ENCODE measurements at places on chromosomes 6 and 20.

DNA sequence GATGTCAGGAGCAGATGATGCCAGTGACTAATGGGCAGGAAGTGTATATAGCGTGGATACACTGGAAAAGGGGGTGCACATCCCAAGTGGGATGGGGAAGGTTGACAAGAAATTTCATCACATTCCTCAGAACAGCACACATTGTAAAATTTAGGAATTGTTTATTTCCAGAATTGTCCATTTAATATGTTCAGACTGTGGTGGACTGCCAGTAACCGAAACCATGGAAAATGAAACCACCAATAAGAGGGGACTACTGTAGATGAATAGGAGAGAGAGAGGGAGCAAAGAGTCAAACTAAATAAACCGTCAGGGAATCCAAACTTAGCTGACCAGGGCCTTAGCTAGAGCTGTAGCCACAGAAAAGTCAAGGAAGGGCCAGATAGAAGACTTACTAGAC lies 164.4 kb upstream of the PRDM1 start:
- no peak for DNase-seq

DNA sequence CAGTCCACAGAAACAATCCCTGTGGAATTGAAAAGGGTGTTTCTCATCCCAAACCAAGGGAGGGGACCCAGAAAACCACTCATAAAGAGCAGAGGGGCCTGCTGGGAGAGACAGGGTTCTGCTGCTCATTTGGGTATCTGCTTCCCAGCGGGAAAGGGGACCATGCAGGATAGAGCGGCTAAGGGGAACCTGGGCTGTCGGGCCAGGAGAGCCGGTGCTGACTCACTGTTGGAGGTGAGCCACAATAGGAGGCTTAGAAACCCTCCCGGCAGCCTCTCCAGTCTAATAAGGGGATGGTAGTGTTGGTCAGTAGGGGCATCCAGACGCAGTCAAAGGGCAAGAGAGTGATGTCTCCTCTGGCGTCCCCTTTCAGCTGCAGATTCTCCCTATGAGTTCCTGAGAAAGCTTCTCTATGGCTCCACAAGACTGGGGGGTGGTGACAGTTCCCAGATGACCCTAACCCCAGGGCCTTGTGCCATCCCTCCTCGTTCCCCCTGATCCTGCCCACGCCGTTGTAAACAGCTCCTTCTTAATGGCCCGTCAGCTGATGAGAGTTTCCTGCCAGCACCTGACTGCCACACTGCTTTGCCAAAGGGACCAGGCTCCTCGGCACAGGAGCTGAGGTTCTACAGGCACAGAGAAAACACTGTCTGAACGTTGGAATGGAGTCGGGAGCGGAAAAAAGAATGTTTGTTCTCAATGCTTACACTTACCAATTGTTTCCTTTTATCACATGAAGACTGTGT lies 646.1 kb upstream of the DEFB115 start:
- DNase-seq = no peak

GRCh38 chr6:119285908-119286625 lies 63.5 kb downstream of the MAN1A1 start:
- no peak for DNase-seq

- DNase-seq = no peak
Observed at GRCh38 chr6:2839195-2839981, 2.3 kb downstream of the SERPINB1 start.

DNA sequence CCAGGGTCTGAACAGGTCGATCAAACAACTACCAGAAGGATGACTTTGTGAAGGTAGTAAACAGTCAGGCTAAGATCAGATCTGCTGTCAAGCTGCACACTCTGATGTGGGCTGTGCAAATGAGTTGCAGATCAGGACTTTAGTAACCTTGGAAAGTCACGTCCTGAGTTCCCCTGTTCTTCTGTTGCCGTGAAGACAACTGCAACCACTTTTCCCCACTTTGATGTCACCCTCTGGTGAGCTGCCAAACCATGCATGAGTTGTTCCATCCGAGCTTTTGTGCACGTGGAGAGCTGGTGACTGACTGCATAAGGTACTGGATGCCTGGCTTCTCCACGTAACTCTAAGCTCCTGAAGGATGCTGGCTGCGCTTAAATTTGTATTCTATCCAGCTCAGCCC lies 111.0 kb downstream of the CD83 start:
- peak; percentile 37 for DNase-seq

DNA sequence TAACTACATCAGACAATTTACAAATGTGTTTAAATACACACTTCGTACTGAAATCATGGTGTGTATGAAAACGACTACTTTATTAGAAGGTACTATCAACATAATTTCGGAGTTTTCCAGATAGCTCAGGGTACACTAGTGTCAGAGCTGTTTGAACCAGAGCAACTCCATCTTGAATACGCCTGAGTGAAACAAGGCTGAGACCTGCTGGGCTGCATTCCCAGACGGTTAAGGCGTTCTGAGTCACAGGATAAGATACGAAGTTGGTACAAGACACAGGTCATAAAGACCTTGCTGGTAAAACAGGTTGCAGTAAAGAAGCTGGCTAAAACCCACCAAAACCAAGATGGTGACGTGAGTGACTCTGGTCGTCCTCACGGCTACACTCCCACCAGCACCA lies 167.6 kb downstream of the THBS2 start:
- DNase-seq = no peak

GRCh38 chr6:137827977-137828810 lies 38.9 kb upstream of the TNFAIP3 start:
- DNase-seq = peak; percentile 25

DNA sequence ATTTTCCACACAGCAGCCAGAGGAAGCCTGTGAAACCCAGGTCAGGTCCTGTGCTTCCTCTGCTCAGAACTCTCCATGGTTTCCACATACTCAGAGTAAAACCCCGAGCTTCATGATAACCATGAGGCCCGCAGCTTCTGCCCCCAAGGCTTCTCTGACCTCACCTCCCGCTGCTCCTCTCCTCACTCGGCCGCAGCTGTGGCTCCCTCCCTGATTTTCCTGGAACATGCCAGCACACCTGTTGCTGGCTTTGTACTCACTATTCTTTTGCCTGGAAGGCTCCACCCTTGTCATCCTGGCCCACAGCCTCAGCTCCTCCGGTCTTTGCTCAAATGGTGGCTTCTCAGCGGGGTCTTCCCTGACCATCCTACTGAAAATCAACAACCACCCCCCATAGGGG lies 341.7 kb downstream of the PREX1 start:
- no peak for DNase-seq

DNA sequence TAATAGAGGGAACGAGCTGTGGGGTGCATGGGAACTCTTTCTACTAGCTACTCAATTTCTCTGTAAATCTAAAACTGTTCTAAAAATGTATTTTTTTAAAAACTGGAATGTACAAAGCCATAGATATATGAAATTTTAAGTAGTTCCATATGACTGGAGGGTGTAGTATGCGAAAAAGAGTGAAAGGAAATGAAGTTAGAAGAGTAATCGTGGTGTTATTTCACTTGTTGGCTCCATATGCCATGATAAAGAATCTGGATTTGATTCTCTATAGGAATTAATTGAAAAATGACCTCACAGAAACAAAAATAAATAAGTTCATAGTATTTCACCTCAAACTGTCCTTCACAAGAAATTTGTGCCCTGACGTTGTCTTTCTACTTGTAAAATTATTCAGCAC lies 500.2 kb downstream of the TENT5A start:
- no peak for DNase-seq

GRCh38 chr6:170124150-170124549 lies 166.7 kb downstream of the DLL1 start:
- DNase-seq = no peak

DNA sequence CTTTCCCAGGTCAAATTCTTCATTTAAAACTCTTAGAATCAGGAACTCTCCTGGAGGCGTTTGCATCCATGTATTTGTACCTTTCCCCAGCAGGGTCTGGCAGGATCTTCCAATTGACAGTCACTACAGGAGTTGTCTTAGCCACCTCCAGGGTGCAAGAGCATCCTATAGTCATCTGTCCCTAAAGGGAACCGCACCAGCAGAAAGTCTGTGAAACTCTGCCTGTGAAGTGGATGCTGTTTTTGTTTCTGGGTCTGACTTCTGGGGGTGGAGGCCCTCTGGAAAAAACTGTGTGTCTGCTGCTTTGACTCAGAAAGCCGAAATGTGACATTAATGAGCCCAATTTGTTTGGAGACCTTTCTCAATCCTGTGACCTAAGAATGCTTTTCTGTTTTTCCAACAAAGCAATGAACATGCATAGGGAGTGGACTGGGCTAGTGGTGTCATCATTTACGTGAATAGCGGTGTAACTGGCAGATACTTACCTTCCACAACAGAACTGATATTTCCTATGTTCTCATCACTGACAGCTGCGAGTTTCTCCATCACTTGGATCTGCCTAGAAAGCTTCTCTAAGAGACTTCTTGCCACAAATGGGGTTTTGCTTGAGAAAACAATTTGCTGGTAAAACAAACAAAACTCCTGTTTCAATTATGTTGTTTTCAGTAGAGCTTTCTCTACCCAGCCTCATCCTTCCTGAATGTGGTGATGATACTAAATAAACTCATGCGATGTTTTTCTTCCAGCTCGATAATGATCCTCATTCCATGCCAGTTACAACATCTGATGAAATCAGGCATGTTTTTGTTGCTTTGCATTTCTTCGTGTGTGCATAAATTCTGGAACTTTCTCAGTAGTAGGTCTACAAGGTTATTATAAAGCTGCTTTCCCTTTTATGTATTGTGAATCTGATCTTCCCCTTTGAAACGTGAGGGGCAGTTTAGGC lies 33.3 kb upstream of the ARMH2 start:
- no peak for DNase-seq

DNA sequence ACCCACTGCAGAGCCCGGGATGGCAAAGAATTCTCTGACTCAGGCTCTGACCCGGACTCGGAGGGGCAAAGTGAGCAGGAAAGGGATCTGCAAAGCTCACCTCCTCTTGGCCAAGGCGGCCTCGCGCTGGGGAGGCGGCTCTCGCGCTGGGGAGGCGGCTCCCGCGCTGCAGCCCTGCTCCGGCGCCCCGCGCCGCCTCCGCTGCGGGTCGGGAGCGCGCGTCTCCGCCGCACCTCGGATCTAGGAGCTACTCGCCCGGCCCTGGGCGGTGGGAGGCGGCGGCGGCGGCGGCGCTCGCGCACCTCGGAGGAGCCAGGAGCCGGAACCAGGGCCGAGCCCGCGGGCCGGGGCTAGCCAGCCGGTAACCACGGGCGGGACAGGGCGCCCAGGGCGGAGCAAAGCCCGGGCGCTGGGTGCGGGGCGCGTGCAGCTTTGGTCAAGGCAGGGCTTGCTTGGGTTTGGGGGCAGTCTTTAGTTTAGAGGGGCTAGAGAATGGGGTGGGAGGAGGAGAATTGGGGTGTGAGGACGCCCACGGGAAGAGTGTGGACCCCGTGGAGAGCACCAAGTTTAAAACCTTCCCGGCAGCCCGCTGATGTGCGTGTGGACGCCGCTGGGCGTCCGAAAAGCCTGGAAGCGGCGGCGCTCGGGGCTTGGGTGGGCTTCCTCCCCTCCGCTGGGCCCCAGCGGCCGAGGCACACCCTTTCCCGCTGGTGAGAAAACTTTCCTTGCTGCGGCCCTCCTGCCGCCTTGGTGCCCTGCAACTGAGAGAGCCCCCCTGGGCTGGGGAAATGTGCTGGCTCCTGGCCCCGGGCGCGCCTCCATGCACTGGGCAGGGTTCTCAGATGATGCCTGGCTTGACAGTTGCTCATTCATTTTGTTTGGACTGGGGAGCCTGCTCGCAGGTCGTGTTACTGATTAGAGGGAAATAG lies at the start of gene MRAP2:
MRAP2 (plus strand) TSS at position 250 of the 929 bp plus-strand sequence. CDS start 21,547 bp downstream, outside the sequence.
- no peak for DNase-seq

GRCh38 chr6:118700531-118700930 lies 49.1 kb upstream of the CEP85L start:
- DNase-seq = no peak

- DNase-seq = no peak
Observed at GRCh38 chr6:149127212-149127611, 190.3 kb upstream of the TAB2 start.

DNA sequence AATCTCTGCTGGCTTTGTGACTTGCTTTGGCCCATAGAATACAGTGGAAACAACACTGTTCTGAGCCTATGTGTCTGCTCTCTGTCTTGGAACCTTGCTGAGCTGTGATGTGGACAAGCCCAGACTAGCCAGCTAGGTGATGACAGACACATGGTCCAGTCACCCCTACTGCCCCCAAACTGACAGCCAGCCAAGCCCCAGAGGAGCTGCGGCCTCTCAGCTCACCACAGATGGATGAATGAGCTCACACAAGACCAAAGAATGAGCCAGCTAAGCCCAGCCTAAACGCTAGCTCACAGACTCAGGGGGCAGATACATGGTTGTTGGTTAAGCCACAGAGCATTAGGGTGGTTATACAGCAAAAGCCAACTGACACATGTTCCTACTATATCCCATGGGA lies 4.1 kb downstream of the AARS2 start:
- DNase-seq = no peak
